ENCODE measurements at places on chromosomes 3 and 15.

DNA sequence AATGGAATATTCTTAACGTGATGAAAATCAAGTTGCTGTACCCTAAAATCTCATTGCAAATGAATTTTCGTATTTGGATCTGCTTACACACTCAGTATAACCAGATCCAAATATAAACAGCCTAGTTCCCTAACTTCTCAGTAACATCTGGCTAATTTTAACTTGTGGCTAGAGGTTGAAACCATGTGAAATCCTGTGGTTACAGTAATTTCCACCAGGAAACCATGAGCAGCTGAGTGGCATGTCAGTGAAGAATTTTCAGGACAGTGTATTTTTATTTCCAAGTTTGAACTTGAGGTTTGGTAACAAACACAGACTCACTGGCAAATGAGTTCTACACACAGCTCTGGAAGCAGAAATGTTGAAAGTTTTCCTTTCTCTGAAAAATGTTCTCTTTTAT is 754.1 kb downstream of the NR2F2 start:
- no peak for DNase-seq

- DNase-seq: peak; percentile 34
These were observed 140.2 kb downstream of the ITPR1 start for GRCh38 chr3:4633078-4634004.

- no peak for DNase-seq
These were observed 63.6 kb downstream of the TLE3 start for GRCh38 chr15:70034141-70034540.

GRCh38 chr3:131795390-131796090 is 239.3 kb downstream of the CPNE4 start:
- DNase-seq: no peak

DNA sequence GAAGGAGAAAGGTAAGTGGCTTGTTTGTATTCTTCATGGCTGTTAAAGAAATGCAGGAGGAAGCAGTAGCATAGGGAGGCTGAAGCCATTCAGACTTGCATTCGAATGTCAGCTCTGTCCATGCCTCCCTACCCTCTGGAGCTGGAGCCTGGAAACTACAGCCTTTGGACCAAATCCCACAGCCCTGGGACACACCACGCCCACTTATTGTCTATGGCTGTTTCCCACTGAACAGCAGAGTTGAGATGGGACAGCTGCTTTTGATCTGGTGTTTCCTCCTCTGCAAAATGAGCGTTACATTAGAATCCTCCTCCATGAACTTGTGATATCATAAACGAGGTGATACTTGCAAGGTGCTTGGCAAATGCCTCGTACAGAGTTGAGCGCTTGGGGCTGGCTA is 3.6 kb downstream of the FAM107A start:
- no peak for DNase-seq

- no peak for DNase-seq
These were observed 316.2 kb downstream of the PTPRG start for GRCh38 chr3:61877359-61878138.

DNA sequence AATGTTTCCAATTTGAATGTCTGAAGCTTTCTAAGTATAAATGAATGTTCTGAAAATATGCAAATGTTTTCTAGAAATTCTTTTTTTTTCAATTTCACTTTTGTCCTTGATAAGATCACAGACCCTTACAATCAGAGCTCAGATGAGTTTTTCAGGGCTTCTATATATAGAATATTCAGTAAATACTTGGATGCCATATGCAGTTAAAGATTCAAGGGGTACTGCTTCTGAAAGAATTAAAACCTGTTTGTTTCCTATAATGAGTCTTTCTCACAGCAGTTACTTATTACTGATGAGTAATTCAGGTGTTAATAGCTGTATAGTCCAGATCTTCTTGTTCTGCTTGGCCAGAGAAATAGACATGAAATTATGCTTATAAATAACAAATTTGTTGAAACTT is 812.6 kb downstream of the ZPLD1 start:
- DNase-seq: no peak

- DNase-seq: no peak
These were observed 21.1 kb upstream of the SKOR1 start for GRCh38 chr15:67803996-67804843.

- DNase-seq: no peak
These were observed 176.8 kb downstream of the TUSC7 start for GRCh38 chr3:116886202-116886893.

DNA sequence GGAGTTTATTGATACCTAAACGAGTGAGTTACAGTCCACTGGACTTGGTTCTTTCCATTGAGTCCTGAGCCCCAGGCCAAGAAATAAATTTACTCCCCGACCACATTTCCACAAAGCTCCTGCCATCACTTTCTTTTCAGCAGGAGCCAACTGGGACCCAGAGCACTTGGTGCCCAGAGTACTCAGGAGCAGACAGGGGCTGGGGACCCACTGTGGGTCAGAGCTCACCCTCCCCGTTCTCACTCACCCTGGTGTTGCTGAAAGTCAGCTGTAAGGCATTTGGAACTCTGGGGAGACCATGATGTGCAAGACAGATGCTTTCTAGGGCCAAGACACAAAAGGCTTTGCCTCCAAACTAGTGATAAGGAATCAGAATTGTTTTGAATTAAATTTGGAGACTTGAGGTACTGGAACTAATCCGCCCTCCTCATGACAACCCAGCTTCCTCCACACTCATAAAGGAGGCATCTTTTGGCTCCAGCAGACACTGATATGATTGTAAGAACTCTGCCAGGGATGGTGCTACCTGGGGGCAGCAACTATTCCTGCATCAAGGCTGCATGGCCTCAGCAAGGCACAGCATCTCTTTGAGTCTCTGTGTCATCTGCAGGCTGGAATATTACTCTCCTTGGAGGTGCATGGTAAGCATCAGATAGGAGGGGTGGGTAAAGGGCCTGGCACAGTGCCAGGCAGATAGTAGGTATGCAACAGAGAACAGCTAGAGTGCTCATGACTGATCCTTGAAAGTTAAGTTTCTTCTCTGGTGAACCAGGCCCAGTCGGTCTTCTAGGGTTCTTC is 7.3 kb upstream of the CAMK1 start:
- no peak for DNase-seq

GRCh38 chr3:197372047-197372661 is 73.7 kb upstream of the DLG1 start:
- DNase-seq: peak; percentile 79

DNA sequence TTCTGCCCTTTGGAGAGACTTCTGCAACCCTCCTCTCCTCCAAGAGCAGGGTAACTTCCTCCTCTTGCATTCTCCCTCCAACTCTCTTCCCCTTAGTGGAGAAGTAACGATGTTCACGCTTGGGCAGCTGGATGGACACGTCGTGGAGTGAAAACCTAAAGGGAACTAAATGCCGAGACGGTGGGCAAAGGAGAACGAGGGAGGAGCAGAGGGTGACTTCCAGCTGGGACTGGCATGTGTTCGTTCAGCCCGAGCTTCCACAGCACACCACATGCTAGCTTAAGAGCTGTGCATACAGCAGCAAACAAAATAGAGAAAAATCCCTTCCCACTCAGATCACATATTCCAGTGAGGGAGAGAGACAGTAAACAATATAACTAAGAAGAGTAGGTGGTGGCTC is 179.8 kb downstream of the SLCO3A1 start:
- DNase-seq: no peak

- DNase-seq: no peak
These were observed 273.7 kb downstream of the PDZRN3 start for GRCh38 chr3:73350996-73351395.

GRCh38 chr3:115251509-115251908 is 104.4 kb upstream of the ZBTB20 start:
- no peak for DNase-seq

GRCh38 chr15:45037936-45038335 is 14.9 kb downstream of the SORD start:
- no peak for DNase-seq
